ENCODE measurements at places on chromosomes 3 and 15. TPM values are rescaled to one million over a fixed set of nuclear protein-coding genes. Genes with fewer than 3 reads are reported as not detected.

Gene GALNT15
- 27.0 TPM for total RNA-seq

Gene C3orf80
- under 0.01 TPM for total RNA-seq

Gene TRPC1
- 4.8 TPM for total RNA-seq

Gene SI
- total RNA-seq: not detected

Gene GHSR
- total RNA-seq: not detected

Gene MASP1
- total RNA-seq: 0.40 TPM
